ENCODE measurements at places on chromosomes 1 and 21.

DNA sequence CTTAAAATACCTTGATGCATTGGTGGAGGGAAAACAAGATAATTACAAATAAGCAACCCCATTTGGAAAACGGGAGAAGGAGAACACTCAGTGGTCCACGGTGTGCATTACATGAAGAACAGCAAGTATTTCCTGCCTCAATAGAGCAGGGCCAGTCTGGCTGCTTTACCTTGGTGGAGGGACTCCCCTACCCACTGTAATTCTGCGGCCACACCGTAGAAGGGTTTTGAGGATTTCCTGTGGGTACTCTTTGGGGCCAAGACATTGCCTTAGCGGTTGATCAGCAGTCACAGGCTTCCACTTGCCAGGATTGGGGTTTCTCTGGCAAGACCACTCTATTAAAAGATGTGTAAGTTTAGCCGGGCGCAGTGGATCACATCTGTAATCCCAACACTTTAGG lies 16.3 kb upstream of the TMEM54 start:
- no peak for DNase-seq

GRCh38 chr1:88275259-88275862 lies 408.7 kb upstream of the PKN2 start:
- no peak for DNase-seq

- no peak for DNase-seq
Observed at GRCh38 chr1:93353286-93353685, 7.6 kb downstream of the DR1 start.

- no peak for DNase-seq
Observed at GRCh38 chr1:94087193-94087592, 33.8 kb downstream of the ABCA4 start.

- DNase-seq = no peak
Observed at GRCh38 chr1:71196685-71197084, 115.8 kb upstream of the ZRANB2 start.

DNA sequence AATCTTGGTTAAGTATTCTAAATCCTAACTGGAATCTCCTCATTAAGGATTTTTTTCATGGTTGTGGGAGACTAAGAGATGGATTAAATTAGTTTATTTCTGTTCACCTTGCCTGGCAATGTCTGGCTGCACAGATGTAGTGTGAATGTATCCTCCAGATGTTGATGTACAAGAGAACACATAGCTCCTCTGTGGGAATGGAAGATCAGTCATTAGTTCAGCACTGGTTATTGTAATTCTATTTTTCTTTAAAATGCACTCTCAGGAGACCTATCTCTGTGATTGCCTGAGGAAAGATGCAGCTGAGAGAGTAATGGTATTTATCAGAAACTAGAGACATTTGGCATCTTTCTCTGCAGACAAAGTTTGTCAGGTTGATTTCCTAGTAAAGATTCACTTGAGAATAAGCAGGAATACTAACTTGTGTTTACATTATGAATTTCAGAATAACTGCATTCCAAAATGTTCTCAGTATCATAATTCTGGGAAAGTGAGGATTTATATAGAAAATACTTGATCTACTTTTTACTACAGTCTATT lies 178.6 kb downstream of the GIPC2 start:
- DNase-seq = no peak

GRCh38 chr1:156623946-156624813 lies 5.0 kb downstream of the HAPLN2 start:
- no peak for DNase-seq

DNA sequence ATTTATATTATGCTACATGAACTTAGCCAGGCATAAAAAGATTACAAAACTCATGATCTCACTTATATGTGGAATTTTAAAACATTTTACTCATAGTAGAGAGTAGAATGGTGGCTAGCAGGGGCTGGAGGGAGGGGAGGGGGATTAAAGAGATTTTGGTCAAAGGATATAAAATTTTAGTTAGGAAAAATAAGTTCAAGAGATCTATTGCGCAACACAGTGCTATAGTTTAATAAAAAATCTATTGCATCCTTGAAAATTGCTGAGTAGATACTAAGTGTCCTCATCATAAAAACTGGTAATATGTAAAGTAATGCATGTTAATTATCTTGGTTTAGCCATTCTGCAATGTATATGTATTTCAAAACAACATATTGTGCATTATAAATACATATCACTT lies 635.6 kb upstream of the NEGR1 start:
- DNase-seq = no peak

GRCh38 chr1:32716312-32717148 lies 14.0 kb upstream of the SYNC start:
- DNase-seq = no peak

- DNase-seq = no peak
Observed at GRCh38 chr1:24871306-24871901, 58.7 kb downstream of the RUNX3 start.

GRCh38 chr1:34532113-34532512 lies 222.7 kb upstream of the GJB5 start:
- DNase-seq = no peak

DNA sequence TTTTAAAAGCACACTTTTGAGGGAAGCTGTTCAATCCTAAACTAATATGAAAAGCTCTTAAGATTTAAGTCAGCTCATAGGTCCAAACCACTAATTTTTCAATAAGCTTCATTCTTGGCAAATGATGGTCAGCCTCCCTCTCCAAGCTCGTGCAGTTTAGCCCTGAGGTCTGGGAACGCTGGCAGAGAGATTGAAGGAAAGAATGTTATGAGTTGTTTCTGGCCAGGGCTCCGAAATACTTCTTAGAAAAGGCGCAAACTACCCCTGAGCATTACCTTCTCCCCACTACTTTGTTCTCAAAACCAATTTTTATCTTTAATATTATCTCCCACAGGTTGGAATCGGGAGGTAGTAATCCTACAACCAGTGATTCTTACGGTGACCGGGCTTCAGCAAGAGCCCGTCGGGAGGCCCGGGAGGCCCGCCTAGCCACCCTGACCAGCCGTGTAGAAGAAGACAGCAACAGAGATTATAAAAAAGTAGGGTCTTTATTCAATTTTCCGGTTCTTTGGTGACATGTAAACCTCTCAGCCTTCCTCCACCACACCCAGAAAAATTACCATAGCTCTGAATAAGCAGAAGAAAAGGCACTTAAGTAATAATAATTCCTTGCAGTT lies 147.7 kb downstream of the SYT2 start:
- DNase-seq = no peak

DNA sequence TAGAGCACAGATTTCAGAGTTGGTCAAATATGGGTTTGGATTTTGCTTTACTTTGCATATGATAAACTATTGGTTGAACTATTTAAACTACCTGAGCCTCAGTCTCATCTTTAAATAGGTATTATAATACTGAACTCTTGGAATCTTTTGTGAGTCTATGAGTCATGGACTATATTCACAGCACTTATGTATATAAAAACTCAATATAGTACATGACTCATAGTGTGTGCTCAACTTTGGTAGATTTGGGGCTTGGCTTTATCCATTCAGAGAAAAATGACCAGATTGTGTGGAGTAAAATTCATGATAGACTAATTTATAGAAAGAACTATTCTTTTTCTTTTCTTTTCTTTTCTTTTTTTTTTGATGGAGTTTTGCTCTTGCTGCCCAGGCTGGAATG lies 28.7 kb downstream of the FCRL3 start:
- no peak for DNase-seq

- no peak for DNase-seq
Observed at GRCh38 chr21:36129219-36129618, 5.7 kb upstream of the CBR3 start.

GRCh38 chr1:41767534-41768525 lies 150.9 kb downstream of the HIVEP3 start:
- no peak for DNase-seq

- DNase-seq = no peak
Observed at GRCh38 chr1:202365092-202365815, 16.8 kb downstream of the PPP1R12B start.

DNA sequence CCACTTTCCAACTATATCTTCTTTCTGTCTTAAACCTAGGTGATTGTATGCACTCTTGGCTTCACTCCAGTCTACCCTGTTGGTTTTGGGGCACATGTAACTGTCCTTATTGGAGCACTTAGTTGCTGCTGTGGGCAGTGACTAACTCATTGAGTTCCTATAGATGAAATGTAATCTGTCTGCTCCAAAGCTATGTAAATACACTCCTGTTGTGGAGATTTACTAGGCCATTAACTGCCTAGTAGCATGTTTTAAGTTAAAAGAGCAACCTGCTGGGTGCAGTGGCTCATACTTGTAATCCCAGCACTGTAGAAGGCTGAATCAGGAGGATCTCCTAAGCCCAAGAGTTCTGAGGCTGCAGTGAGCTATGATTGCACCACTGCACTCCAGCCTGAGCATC lies 137.6 kb downstream of the ZMYM4 start:
- no peak for DNase-seq

- DNase-seq = no peak
Observed at GRCh38 chr1:27071049-27071416, 58.4 kb upstream of the TENT5B start.

DNA sequence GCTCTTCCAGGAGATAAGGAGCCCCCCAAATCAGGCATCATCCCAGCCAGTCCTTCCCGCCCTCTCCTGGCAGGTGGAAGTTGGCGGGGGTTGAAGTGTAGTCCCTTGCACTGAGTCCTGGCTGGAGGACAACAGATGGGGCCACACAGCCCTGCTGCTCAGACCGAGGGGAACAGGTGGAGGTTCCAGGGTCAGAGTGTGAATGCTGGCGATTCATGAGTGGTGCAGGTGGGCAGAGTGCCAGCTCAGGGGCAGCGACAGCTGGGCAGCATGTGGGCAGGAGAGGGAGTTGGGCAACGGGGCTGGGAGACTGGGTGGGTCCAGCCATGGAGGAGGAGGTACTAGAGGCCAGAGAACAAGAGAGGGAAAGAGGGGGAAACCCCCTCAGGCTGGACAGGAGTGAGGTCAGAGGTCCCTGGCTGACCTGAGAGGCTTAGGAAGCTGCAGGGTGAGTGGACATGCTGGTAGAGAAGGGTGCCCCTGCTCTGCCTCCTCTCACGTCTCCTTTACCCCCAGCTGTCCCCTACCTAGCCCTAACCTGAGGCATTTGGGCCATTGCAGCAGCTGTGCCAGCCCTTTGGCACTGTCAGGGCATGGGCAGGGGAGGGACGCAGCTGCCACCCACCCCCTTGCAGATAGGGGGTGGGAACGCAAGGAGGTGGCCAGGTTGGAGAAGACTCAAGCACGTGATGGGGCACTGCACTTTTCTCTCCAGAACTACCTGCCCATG lies 11.3 kb upstream of the ADORA1 start:
- no peak for DNase-seq

DNA sequence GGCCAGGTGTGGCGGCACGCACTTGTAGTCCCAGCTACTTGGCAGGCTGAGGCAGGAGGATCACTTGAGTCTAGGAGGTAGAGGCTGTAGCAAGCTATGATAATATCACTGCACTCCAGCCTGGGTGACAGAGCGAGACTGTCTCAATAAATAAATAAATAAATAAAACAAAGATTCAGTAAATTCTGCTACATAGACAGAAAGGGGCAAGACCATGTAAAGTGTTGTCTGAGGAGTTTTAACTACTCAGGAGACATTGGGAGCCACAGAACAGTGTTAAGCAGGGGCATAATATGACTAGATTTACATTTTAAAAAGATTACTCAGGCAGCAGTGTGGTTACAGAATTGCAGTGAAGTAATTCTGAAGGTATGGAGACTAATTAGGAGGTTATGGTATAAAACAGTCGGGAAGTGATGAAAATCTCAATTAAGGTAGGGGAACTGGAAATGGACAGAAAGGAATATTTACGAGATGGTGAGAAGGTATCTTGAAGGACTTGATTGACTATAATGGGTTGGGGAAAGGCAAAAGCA lies 94.7 kb downstream of the ATP1B1 start:
- no peak for DNase-seq

- DNase-seq = no peak
Observed at GRCh38 chr1:98766255-98766654, 104.7 kb downstream of the SNX7 start.

GRCh38 chr21:38847556-38847955 lies 41.8 kb downstream of the ETS2 start:
- no peak for DNase-seq

- DNase-seq = peak; percentile 84
Observed at GRCh38 chr1:201450721-201451291, 18.2 kb downstream of the PHLDA3 start.

GRCh38 chr21:20004367-20004766 lies 993.8 kb upstream of the NCAM2 start:
- no peak for DNase-seq

DNA sequence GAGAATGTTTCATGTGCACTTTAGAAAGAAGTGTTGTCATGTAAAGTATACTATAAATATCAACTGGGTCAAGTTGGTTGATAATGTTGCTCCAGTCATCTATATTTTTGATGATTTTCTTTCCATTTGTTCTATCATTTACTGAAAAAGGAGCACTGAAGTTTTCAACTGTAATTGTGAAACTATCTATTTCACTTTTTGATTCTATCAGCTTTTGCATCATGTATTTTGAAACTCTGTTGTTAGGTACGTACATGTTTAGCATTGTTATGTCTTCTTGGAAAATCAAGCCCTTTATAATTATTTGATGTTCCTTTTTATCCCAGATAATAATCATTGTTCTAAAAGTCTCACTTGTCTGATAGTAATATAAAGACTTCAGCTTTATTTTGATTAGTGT lies 14.4 kb upstream of the HIVEP3 start:
- DNase-seq = no peak
